ENCODE measurements at places on chromosomes 5 and 9.

DNA sequence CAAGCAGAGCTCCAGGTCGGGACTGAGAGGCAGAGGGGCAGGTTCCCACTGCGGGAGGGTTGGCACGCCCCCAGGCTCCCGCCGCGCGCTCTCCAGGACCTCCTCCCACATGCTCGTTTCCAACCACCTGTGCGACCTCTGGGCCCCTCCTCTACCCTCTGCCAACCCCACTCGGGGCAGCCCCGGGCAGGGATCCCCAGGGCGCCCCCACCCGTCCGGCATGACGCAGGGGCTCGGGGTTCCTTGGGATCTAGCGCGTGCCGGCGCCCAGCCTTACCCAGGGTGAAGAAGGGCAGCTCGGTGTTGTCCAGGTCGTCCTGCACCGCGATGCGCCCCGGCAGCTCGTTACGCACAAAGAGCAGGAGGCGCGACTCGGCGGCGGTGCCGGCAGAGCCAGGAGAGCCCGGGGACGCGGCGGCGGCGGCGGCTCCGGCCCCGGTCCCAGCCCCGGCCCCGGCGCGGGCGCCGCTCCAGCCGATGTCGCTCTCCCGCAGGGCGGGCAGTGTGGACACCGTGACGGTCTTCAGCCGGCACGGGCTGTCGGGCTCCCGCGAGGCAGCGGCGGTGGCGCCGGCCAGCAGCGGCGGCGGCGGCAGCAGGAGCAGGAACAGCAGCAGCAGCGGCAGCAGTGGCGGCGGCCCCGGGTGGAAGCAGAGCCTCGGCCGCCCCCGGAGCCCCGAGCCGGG lies 494 bp downstream of the ASTN2 start:
- DNase-seq = no peak

GRCh38 chr5:111998871-111999270 lies 241.9 kb upstream of the NREP start:
- no peak for DNase-seq

DNA sequence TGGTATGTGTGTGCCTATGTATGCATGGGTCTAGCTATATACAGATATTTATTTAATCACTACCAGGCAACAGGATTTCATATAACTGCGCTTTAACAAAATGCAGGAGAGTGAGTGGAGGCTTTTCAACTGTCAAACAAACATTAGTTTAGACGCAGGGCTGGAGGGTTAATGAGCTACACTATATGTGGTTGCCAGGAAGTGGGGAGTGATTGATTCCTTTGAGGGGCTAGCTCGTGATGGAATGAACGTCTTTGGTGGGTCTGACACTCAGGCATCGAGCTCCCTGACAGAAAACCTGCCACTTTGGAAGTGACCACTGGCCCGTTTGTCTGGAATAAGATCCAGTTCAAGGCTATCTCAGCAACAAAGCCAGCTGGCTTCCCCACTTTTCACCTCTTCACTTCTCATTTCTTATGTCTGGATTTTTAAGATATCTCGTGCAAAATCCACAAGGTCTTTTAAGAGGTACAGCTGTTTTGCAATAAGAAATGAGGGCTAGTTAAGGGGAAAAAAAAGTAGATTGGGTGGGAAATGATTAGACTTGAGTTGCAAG lies 78.0 kb downstream of the CFAP77 start:
- DNase-seq = no peak

DNA sequence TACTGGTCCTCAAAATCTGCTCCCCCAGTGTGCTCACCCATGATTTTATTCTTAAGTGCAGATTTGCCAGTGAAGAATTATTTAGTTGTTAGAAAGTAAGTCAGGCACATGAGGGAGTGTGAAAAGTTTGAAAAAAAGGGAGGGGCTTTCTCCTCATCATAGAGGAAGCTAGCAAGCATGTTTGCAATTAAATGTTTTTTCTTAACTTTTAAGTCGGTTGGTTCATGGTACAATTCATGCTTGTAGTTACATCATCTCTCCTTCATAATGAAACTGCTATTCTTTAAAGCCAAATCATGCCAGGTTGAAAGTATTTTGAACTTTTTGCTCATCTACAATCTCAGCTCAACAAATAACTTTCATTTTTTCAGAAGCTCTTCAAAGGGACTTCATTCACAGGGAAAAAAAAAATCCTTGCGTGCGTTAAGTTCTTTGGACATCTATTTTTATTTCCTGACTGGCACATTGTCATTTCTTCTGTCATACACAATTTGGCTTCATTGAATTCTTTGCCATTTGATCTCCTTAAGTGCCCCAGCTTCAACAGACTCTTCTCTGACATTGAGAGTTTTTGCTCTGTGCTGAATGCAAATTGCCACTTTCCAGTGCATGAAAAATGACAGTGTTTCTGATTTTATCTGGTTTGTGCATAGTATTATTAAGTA lies 456.9 kb downstream of the TMEM232 start:
- no peak for DNase-seq

- no peak for DNase-seq
These were observed 29.9 kb downstream of the COL15A1 start for GRCh38 chr9:98973576-98973975.

DNA sequence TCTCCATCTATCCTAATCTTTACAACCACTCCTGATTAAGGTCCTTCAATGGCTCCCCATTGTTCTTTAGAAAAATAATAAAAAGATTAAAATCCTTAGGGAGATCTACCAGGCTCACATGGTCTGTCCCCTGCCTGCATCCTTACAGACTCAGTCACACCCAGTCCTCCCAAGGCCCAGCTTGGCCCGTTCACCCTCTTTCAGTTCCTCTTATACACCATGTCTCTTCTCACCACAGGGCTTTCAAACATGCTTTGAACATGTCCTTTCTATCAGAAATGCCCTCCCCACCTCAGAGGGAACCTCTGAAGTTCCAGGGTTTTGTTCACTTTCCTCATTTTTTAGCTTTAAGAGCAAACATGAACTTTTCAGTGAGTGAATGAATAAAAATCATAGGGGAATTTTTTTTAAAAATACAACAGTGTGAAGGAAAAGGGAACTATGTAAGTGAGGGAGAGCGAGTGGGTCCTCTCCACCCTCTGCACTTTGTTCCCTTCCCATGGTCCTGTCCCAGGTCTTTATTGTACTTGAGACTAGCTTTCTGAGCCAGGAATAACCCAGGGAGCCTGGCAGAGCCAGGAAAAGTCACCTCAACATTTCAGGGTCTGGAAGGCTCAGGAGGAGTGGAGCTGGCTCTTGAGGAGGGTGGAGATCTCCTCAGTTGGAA lies 55.3 kb downstream of the TRPC7 start:
- DNase-seq = no peak

GRCh38 chr5:124996764-124997077 lies 250.3 kb upstream of the ZNF608 start:
- no peak for DNase-seq

DNA sequence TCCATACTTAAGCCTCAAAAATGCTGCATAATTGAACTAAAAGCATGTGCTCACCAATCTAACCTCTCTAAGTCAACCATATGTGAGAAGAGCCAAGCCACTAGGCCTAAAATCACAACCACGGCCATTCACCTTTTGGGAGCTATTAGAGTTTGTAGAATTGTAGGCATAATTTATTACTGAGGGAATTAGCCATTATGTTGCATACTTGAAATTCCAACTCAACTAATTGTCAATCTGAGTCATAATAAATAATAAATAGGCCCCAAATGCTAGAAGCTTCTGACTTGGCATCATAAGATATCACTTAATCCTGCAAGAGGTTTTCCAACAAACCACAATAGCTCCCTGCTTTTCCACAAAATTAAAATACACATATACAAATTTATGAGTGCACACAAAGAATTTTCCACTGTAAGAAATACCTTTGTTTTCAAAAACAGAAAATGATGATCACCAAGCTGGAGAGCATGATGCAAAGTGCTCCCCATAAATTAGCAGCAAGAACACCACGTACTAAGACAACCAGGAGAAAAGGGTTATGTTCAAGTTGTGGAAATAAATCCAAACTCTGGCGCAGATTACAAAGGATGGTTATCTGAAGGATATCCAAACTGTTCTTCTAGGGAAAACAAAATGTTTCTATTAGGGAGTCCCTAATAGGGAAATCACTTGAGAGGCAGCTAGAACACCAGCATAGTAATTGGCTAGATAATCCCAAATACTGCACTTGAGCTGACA lies 250.0 kb upstream of the SLC30A5 start:
- DNase-seq = no peak

GRCh38 chr9:90112788-90113187 lies 508.0 kb downstream of the GADD45G start:
- DNase-seq = no peak

DNA sequence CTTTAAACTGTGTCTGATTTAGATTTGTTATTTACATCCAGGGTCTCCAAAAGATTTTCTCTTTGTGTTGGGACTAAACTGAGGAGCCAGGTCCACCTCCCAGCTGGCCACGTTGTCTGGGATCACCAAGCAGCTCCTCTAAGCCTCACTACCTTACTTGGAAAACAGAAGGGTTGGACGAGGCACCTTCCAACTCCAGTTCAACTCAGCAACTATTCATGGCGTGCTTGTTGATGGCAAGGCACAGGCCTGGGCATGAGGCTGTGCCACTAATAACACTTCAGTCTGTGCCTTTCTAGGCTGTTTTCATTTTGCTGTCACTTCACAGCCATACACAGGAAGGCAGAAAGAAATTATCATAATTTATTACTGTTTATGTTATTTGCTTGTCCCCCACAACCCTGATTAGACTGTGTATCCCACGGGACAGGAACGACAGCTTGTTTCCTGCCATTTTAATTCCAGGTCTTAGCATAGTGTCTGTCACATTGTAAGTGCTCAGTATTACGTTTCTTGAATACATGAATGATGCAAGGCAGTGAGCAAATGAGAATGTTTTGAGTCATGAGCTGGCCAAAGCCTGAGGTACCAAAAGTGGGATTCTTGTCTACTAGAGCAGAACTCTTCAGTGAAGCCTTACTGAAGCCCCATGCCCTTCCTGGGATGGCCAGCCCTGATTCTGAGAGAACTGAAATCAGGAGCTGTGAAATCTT lies 125.8 kb downstream of the GALNT10 start:
- no peak for DNase-seq

GRCh38 chr5:135058331-135058732 lies 24.3 kb upstream of the PITX1 start:
- DNase-seq = no peak

DNA sequence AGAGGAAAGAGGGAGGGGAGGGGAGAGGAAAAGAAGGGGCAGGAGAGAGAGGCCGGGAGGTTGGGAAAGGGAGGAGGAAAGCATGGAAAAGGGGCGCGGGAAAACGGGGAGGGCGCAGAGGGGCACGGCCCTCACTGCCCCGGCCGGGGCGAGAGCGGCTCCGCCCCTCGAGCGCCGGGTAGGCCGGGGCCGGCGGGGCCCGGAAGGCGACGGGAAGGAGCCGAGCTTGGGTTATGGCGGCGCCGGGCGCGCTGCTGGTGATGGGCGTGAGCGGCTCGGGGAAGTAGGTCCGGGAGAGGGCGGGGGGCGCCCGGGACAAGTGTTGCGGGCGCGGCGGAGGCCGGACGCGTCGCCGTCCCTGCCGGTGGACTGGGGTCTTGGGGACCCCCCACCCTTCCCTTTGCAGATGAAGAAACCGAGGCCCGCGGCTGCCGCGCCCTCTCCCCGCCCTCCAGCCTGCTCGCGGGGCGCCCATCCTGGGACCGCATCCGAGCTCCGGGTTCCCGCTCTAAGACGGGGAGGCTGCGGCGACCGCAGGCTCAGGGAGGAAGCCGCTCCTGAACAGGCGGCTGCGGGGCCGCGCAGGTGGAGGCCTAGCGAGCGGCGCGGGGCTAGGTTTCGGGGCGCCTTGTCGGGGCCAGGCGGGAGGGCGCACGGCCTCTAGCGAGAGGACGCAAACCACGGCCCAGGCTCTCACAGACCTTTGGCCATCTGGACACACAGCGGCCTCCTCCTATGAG lies at the start of gene IDNK:
IDNK (plus strand) TSS at position 205 of the 740 bp plus-strand sequence; CDS start at position 234, 29 bp downstream.
- peak; percentile 65 for DNase-seq

GRCh38 chr9:120310035-120310434 lies 269.9 kb downstream of the CDK5RAP2 start:
- DNase-seq = no peak

GRCh38 chr5:15702102-15702501 lies 202.1 kb downstream of the FBXL7 start:
- no peak for DNase-seq

DNA sequence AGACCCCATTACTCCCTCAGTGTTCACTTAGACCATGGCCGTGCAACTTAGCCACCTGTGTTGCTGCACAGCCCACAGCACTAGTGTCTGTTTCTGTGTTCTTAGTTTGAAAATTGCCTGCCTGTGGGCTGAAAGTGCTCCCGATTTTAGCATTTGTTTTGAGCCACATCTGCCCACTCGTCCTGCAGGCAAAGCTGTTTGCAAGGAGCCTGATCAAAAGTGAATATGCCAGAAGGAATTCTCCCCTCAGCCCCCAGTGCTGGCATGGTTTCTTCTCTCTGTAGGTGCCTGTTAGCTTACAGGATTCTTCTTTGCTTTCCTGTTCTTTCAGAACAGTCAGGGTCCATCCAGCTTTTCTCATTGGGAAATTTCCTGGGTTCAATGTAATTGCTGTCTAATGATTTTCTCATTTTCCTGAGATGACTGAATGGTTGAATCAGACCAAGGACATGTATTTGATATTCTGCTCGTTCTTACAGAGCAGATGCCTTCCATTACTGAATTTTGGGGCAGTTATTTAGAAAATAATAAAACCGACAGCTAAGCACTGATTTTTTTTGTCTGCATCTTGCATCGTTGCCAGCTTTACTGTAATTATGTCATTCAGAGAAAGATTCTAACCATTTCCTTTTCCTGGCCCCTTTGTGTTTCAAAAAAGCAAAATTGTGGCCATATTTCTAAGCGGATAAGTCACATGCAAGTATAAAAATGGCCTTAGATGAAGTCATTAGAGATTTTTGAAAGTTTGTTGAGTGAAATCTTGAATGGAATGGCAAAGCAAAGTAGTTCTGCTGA lies 111.1 kb upstream of the CKMT2 start:
- no peak for DNase-seq

DNA sequence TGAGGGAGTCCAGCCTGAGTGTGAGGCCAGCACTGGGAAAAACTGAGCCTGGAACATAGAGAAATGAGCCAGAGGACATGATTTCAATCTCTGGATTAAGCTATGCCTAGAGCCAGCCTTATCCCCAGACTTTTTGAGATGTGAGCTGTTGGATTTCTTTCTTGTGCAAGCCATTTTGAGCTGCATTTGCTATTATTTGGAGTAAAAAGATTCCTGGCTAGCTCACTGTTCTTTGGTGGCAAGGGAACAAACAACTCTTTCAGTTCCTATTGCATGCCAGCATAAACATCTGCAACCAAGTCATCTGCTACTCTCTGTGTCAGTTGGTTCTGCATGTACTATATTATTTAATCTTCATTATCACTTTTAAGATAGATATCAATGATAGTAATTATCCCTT lies 70.1 kb upstream of the MAN2A1 start:
- no peak for DNase-seq

DNA sequence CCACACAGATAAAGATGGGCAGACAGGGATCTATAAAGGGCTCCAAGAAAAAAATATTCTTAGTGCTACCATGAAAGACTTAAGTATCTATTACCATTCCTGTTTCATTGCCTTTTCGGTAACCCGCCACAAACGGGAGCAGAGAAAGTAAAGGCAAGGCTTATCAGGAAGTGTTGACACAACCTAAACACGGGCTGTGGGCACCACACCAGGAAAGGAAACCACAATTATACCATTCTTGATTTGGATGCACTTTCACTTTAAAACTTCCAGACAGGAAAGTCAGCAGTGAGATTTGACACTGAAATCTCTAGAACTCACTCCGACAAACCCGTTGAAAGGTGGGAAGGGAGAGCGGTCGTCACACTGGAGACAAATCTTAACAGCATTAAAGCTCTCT lies 6.5 kb downstream of the TLE1 start:
- no peak for DNase-seq

Data from thymus (tissue), 14 donors.